Activated T-helper 1 cell treated with anti-CD3 and anti-CD28 coated beads, Interleukin-2, amount 50 U/mL, for 16 hours (primary cell): ENCODE measurements at places on chromosomes 2 and 18.

DNA sequence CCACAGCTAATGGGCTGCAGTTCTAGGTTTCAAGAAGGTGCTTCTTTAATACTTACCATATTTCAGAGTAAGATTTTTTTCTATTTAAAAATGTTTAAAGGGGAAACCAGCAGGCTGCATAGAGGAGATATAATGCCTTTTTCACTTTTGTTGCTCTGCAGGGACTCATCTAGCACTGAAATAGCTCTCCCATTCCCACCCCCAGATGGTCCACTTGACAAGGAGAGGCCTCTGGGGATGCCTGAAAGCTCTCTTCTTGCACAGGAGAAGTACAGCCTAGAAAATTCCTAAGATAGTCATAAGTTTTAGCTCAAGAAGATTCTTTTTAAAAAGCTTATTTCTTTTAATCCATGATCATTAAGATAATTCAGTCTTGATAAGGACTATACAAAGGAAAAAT lies 126.4 kb downstream of the CDH2 start:
- no peak for DNase-seq

GRCh38 chr2:2183176-2183575 lies 147.9 kb downstream of the MYT1L start:
- no peak for DNase-seq

DNA sequence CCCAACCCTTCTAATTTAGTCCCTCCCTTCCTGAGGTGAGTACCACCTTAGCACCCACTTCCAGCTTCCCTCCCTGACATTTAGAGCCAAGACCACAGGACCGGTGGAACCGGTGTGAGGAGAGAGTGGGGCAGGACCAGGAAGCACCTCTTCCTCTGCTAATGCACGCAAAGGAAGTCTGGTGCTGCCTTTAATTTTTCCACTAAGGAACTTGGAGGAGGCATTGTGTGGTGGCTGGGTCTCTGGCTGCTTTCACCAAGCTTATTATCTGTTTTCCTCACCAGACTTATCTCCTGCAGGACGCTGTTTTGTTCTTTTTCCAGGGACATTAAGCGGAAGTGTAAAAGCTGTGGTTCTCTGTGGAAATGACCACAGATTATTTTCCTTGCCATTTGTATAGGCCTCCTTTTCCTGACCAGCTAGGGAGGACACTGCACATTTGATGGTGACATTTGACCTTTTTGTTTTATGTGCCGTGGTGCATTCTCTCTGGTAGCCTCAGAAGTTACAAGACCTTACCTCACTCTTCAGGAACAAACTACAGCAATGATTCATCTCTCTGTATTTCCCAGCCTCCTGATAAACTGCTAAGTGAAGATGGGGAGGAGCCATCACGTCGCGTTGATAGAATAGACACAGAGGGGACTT lies 39.8 kb upstream of the SPTBN1 start:
- DNase-seq: no peak

- no peak for DNase-seq
Measured at GRCh38 chr2:46257476-46257875, 39.7 kb upstream of the EPAS1 start.

- peak; percentile 94 for DNase-seq
Measured at GRCh38 chr2:43226558-43226954, at the start of gene ZFP36L2. ZFP36L2 (minus strand) TSS chr2:43226606; CDS start chr2:43226315, 291 bp downstream.

DNA sequence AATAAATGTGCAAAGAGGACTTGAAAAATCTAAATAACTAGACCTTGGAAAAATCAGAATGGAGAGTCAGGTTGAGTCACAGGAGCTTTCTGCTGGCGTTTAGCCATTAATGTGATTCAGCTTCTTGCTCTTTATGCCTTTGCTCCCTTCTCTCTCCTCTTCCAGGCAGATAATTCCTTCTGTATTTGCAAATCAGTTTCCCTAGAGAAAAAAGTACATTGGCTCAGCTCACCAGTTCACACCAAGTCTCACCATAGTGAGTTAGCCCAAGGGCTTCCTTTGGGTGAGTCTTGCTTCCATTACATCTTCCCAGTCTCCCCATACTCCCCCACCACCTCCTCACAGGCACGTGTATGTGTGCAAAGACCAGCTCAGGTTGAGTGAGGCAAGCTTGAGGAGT lies 73.6 kb downstream of the CYBRD1 start:
- no peak for DNase-seq

DNA sequence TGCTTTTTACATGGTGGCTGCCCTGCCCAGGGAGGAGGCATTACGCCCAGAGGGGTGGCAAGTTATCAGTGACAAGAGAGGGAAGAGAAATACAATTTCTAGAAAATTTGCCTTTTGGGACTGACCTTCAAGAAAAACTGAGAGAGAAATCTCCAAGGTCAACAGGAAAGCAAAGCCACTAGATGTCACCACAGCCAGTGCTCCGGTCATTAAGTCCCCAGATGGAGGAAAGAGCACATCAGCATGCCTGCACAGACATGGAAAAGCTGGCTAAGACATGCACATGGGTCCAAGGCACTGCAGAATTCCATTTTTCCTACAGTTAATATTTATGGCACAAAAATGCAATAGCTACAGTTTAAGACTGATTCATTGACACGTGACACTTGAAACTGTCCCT lies 21.0 kb downstream of the FHL2 start:
- no peak for DNase-seq

DNA sequence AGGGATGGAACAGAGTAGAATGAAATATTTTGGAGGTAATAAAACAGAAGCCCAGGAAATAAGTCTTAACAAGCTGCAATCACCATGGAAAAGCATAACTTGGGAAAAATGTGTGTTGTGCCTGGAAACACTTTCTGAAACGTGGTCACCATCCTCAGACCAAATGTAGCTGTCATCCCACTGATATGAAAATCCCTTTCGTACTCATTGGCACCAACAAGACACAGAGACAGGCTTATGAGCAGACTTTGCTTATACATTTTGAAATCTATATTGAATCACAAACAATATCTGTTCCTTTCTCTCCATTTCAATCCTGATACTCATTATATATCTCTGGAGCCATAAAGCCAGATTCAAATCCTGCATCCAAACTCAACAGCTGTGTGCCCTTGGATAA lies 28.7 kb downstream of the MREG start:
- no peak for DNase-seq

DNA sequence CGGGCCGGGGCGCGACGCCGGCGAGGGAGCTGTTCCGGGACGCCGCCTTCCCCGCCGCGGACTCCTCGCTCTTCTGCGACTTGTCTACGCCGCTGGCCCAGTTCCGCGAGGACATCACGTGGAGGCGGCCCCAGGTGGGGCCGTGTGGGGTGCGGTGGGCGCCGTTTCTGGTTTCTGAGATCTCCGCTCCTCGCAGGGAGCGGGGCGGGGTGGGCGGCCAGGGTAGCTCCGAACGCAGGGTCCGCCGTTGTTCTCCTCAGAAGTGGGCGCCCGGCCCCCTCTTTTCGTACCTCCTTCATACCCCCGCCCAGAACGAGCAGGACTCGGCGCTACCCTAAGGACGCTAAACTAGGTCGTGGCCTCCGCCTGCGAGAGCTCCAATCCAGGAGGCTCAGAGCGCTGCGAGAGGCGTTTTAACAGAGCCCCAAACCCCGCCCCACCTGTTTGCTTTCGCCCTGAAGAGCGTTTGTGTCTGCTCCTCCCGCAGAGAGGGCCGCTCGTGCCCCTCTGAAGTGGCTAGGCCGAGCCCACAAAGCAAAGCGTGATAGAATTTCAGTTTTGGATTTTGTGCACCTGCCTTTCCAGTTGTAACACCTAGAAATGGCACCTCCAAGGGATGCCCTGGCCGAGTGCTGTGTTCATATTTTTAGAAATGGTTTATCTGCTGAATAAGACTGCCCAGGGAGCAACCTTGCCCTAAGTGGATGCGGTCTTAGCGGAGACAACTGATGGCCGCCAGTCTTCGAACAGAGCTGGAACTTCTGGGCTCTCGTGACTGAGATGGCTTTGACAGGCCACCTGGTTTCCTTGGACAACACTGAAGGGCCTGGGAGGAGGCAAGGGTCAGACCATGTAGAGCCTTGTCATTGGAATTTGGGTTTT lies 626 bp downstream of the CAPN10 start:
- DNase-seq: no peak

DNA sequence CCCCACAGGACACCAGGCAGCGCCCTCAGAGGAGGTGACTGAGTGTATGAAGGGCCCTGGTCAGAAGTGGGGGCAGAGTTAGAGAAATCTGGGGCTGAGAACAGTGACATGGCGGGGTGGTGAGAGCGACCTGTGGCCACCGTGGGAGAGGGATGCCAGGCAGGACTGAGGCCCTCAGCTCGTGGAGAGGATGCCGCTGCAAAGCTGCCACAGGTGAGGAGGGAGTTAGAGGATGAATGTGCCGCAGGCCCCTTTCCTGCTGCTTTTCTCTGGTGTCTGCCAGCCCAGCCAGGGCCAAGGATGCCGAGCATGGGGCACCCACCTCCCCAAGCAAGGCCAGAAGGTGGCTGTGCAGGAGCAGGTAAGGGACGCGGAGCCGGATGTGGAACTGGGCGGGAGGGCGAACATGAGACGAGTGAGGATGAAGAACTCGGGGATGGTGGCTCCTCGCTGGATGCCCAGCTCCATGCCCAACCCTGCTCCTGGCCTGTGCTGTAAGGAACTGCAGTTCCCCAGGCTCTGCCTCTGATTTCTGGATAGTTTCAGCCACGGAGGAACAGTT lies 269.2 kb upstream of the HDAC4 start:
- DNase-seq: no peak

GRCh38 chr2:173191601-173192000 lies 116.0 kb downstream of the MAP3K20 start:
- no peak for DNase-seq

DNA sequence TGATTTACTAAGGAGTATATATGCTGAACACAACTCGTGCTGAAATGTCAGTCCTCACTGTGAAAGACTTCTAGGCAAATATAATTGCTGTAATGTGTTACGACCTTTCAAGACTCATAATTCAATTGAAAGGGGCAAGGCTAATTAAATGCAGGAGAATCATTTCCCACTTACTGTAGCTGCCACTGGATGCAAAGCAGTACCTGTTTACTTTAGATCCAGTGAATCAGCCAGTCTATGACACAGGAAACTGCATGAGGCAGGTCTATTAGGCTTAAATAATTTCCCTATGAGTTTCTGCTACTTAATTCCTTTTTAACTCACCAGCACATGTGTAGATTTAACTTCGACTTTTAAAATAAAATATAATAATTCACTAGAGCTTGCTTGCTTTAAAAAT lies 125.6 kb downstream of the CTNNA2 start:
- DNase-seq: no peak

DNA sequence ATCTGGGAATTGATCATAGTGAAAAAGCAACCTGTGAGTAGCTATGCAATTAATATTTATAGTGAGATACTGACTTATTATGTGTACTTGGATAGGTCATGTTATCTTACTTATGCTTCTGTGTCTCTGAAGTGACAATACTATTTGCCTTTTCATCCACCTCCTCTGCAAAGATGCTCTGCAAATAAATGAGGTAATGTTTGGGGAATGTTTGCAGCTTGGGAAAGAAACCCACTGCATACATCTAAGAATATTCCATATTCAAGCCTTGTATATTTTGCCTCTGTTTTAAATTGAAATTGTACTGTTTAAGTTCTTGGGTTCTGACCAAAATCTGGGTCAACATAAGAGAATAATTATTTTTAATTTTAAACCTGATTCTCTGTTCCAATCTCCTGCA lies 217.4 kb upstream of the DTNA start:
- no peak for DNase-seq

- DNase-seq: no peak
Measured at GRCh38 chr2:193141-193671, 70.6 kb downstream of the SH3YL1 start.

DNA sequence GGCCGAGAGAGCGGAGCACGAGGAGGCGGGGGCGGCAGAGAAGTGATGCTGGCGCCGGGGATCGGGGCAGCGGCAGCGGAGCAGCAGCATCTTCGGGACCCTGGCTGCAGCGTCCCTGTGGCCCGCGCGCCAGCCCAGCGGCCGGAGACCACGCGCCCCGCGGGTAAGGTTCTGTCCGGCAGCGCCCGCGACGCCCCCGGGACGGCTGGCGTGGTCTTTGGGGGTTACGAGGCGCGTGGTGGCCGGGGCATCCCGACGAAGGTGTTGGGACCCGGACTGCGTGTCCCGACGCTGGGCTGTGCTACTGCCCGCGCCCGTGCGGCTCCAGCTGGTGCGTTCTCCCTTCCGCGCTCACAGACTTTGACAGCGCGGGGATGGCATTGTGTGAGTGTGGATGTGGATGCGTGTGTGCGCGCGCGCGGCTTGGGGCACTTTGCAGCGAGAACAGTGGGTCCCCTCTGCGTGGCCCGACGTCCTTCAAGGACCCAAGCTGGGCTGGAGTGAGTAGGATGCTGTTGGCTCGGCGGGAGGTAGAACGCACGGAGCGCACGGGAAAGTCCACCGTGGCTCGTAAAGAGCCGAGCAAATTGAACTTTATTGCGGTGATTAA lies 405.0 kb downstream of the XIRP2 start:
- DNase-seq: no peak
